ENCODE measurements at places on chromosomes 4 and X. TPM values are rescaled to one million over a fixed set of nuclear protein-coding genes. Genes with fewer than 3 reads are reported as not detected.

- no peak for DNase-seq
Measured at GRCh38 chr4:139963708-139964107, 190.3 kb downstream of the MAML3 start.

DNA sequence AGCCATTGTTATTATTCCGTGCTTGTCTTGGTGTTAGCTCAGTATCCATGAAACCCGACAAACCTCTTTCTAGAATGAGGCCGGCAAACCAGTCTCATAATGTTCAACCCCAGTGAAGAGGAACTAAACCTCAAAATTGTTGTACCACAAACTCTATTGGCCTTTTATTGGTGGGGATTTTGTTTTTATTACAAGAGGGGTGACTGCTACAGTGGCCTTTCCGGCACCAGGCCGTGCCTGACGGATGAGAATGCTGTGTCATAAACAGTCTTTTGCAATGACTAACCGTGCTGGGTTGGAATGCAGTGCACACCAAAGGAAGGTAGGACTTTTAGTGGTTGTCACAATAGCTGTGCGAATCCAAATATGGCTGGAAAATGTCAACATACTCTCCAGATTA, 60.8 kb downstream of the SHROOM2 start:
- no peak for DNase-seq

- DNase-seq = no peak
Measured at GRCh38 chrX:39910651-39911050, 187.1 kb downstream of the BCOR start.

GRCh38 chr4:186642998-186643397, 80.7 kb downstream of the FAT1 start:
- DNase-seq = no peak

- no peak for DNase-seq
Measured at GRCh38 chrX:84165711-84166110, 22.3 kb downstream of the RPS6KA6 start.

- no peak for DNase-seq
Measured at GRCh38 chr4:40256817-40257216, 60.0 kb downstream of the RHOH start.

DNA sequence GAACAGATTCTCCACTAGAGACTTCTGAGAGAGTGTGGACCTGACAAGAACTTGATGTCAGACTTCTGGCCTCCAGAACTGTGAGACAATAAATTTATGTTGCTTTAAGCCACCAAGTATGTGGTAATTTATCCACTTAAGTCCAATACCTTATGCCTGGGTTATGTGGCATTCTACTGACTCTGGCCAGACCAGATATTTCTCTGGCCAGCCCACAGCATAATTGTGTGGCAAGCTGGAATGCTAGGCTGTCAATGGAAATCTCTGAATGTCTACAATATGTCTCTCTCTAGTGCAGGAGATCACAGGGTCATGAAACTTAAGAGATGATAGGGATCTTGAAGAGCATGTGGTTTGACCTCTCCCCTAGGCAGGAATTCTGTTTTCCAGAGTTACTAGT, 251.0 kb downstream of the ZNF674 start:
- DNase-seq = no peak

DNA sequence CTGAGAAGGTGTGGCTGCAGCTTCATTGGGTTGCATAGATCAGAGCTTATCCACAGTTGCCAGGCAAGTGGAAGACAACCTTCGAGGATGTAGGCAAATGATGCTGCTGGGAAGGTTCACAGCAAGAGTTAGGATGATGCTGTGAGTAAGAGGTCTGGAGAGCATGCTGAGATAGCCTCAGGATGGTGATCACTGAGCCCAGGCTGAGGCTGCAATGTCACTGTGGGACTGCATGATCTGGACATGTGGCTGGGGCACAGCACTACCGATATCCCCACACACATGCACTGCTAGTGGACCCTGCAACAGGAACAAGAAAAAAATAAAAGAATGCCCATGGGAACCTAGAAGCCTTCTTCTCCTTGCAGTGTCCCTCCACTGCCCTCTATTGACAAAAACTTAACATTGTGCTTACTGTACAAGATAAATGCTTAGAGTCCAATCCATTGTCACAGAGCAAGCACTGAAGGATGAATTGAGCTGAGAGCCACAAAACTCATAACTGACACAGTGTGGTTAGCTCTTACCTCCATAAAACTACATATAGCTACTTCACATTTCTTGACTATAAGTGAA, 105.6 kb downstream of the CNKSR2 start:
- peak; percentile 15 for DNase-seq

GRCh38 chrX:136656361-136656964, 8.5 kb downstream of the CD40LG start:
- DNase-seq = no peak

GRCh38 chr4:75908555-75908954, 6.3 kb upstream of the PPEF2 start:
- no peak for DNase-seq

- DNase-seq = no peak
Measured at GRCh38 chr4:88009871-88010270, 2.4 kb downstream of the PKD2 start.

DNA sequence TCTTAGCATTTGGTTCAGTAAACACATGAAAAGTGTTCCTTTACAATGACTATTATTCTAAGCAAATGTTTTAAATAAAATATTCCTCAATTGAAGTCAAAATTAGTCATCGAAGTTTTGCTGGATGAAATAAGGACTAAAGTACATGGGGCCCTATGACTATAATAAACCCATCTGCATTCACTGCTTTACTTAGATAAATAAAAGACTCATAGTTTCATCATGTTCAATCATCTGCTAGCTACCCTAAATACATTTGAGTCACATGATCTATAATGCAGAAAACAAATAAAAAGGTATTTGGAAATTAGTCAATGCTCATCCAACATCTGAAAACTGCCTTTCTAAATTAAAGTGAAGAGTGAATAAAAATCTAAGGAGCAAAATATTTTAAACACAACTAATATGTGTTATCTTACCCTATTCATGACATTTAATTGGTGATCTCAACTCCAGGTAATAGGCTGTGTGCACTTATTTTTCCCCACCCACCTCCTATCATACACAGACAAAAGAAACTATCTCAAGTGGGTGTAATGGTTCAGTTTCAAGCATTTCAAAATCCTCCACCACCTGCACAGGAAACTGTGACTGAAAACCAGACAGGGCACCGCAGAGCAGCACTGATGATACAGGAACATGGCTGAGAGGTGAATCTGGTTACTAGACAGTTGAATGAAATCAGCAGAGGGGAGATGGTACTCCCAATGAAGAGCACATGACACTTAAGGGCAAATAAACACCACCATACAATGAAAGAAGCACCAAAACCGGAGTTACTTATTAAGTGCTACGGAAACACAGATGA, 78.6 kb downstream of the CAMK2D start:
- no peak for DNase-seq

DNA sequence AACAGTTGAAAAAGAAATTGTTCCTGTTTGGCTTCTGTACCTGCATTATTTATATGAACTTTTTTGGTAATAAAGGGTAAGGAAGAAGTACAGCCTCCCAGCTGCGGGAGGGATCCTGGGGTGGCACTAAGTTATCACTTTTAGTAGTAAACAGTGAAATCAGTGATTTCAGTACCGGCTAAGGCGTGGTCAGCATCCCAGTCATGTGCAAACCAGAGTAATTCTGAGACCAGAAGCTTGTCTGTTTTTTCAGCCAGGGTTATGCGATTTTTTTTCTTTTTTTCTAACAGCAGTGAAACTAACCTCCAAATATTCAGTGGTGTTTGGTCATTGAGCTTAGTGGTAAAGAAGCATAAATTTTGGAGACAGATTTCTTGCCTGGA, 3.3 kb downstream of the EGF start:
- DNase-seq = no peak

- DNase-seq = no peak
Measured at GRCh38 chrX:11970578-11971359, 167.5 kb upstream of the FRMPD4 start.

GRCh38 chr4:13365195-13365594, 118.9 kb downstream of the RAB28 start:
- no peak for DNase-seq

GRCh38 chr4:90095000-90095399, 32.2 kb upstream of the CCSER1 start:
- DNase-seq = no peak

GRCh38 chr4:1512738-1513660, 106.8 kb upstream of the NKX1-1 start:
- no peak for DNase-seq

DNA sequence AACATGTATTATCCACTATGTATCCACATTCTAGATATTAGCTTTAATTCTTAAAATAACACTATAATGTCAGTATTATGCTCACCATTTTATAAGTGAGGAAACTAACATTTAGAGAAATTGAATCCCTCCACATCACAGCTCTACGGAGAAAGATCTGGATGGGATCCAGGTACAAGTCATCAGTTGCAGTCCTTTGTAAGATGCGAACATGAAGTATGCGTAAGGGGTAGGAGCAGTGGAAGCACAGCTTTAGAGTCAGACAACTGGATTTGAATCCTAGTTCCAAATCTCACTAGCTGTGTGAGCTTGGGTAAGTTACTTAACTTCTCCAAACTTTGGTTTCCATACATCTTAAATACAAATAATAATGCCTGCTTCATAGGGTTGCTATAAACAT, 162.5 kb downstream of the ATP10D start:
- DNase-seq = no peak

- DNase-seq = peak; percentile 61
Measured at GRCh38 chr4:174069848-174070330, 213.6 kb downstream of the FBXO8 start.

Gene NAP1L3
- 25.2 TPM for total RNA-seq

Gene MAGIX
- 1.9 TPM for total RNA-seq

Gene TMPRSS11F
- total RNA-seq = not detected

Gene ZNF141
- 84.8 TPM for total RNA-seq

Gene GPR119
- not detected for total RNA-seq

Gene RAB9A
- 36.2 TPM for total RNA-seq
